ENCODE measurements at places on chromosomes 11 and 22.
A peak's percentile ranks its signal among the peaks of the same experiment; 100 is the strongest.

GRCh38 chr11:66676282-66676919 is 1.3 kb downstream of the RBM4B start:
- no peak for DNase-seq

GRCh38 chr22:29914991-29915533 is 32.1 kb downstream of the MTMR3 start:
- no peak for DNase-seq

GRCh38 chr11:42674436-42674835 is 637.4 kb upstream of the API5 start:
- DNase-seq: no peak

DNA sequence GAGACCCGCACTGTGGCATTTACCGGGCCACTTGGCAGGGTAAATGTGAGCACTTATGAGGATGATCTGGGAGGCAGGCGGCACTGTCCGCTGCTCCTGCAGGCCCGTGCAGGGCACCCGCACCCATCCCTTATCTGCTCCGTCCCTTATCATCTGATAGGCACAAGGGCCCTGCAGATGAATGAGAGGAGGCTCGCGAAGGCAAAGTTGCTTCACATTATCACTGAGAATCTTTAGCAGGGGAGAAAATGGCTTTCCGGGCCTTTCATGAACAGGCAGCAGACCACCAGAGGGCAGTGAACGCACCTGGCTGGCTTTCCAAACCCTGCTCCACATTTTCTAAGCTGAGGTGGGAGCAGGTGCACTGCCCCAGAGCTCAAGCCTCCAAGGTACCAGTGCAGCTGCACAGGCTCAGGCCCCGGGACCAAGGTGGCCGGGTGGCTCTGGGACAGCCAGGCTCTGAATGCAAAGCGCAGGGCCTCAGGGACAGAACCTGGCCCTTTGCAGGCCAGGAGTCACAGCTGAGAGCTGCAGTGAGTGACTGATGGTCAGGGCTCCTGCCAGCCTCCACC is 165.6 kb downstream of the SHANK2 start:
- DNase-seq: peak; percentile 90

GRCh38 chr11:134019500-134019899 is 49.4 kb upstream of the JAM3 start:
- DNase-seq: peak; percentile 50

DNA sequence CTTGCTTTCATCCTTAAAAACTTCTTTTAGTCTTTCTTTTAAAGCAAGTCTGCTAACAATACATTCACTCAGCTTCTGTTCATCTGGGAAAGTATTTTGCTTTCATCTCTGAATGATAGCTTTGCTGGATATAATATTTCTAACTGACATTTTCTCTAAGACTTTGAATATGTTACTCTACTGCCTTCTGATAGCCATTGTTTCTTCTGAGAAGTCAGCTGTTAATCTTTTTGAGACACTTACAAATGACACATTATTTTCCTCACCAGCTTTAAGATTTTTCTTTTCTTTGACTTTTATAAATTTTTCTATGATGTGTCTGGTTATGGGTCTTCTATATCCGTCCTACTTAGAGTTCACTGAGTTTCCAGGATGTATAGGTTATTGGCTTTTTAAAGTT is 643.1 kb downstream of the KCNA4 start:
- DNase-seq: no peak

DNA sequence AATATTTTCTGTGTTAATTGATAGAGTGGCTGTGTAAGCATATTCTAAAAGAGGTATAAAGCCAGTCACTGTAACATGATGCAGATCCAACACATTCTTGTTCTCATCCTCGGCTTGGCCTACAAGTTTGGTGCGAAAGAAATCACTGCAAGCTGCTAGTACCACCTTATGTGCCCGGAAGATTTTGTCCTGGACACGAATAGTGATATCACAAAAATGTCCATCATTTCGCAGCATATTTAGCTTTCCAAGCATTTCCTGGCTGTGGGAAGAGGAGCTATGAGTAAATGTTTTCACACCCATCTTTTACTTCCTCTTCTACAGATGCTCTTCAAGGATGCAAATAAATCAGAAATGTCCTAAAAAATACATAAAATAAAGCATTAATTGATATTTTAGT is 53.1 kb downstream of the ZBTB44 start:
- DNase-seq: no peak
